ENCODE measurements at places on chromosomes 5 and 9.
A peak's percentile ranks its signal among the peaks of the same experiment; 100 is the strongest.

DNA sequence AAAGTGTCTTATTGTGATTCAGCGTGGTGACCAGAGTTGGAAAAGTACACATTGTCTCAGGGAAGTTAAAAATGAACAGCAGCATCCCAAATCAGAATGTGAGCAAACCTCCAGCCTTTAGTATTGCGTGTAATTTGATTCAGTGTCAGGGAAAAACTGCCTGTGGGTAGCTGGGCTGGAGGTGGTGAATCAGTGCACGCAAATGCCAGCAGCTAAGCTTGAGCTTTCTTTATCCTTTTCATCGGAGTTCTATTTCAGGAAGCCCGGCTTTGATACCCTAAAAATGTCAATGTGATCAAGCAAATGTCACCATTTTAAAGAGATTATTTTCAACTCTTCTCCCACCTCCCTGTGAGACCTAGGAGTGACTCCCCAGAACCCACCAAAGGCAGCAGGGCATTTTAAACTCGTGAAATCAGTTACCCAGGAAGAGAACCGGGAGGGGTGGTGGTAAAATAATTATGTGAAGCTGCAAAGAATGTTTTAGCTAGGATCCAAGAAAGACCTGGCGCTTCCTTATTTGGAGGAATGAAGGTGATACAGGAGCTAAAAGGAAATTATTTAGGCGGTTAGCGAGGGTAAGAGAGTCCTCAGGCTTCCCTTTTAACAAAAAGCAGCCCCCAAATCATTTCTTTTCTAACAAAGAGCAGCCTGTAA lies 25.7 kb upstream of the C5orf47 start:
- DNase-seq = no peak

- DNase-seq = no peak
Measured at GRCh38 chr5:35626553-35626952, 8.9 kb downstream of the SPEF2 start.

DNA sequence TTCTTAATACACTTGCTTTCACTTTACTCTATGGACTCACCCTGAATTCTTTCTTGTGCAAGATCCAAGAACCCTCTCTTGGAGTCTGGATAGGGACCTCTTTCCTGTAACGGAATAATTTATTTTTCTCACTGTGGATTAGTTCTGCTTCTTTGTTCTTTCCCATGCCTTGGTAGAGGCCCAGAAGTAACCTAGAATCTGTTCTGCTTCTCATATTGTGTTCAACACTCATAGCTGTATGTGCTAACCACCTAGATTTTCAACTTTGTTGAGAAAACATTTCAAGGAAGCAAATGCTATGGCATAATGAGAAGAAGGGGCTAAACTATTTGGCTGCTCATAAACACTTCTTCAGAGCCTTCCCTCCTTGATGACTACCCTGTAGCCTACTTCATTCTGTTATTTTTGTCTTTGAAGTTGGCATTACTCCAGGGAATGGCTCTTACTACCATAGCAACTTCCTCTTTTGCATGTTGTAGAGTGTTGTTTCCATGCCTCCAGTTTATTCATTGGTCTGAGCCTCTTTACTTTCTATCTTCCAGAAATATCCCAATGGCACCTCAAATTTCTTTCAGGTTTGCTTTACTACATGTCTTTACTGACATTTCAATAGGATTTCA lies 74.3 kb downstream of the KIAA0825 start:
- peak; percentile 84 for DNase-seq

- DNase-seq = no peak
Measured at GRCh38 chr5:3389471-3390026, 206.1 kb upstream of the IRX1 start.

- DNase-seq = no peak
Measured at GRCh38 chr5:44486591-44486990, 97.4 kb upstream of the FGF10 start.
